ENCODE measurements at places on chromosomes 5 and 9.

DNA sequence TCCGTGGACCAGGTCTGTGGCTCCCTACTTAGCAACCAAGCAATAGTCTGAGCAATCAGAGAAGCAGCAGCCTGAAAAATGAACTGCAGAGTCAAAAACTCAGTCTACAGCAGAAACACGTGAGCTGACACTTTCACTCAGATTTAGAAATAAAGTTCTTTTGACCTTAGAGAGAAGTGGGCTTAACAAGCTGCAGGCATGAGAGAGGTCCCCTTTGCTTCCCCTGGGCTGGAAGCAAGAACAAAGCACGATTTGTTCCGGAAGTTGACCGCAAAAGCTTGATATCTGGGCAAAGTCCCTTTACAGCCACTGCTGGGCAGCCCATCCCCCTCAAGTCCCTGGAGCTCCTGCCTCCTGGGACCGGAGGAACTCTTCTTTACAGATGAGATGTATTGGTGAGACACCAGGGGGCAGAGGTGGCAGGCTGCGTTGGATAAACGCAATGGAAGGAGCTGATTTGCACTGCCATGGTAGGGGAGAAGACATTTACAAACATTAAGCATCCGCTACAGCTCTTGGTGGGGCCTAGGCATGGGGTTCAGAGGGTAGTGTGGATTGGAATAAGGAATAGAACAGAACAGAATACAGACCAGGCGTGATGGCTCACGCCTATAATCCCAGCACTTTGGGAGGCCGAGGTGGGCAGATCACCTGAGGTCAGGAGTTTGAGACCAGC lies 5.8 kb upstream of the SOWAHA start:
- DNase-seq, result no peak

DNA sequence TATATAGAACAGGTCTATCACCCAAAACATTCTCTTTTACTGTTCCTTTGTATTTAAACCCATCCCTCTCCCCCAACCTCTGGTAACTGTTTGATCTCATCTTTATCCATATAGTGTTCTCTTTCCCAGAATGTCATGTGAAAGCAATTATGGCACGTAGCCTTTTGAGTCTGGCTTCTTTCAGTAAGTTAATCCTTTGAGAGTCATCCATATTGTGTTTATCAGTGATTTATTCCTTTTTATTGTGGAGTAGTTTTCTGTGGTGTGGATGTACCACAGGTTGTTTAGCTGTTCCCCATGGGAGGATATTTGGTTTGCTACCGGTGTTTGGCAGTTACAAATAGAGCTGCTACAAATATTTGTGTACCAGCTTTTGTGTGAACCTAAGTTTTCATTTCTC lies 38.0 kb downstream of the HMGXB3 start:
- no peak for DNase-seq

GRCh38 chr9:126527109-126527825 lies 86.5 kb upstream of the LMX1B start:
- DNase-seq, result no peak

GRCh38 chr5:158910782-158911692 lies 188.7 kb downstream of the EBF1 start:
- no peak for DNase-seq

- no peak for DNase-seq
Measured at GRCh38 chr5:39464088-39464487, 39.3 kb upstream of the DAB2 start.

- DNase-seq, result no peak
Measured at GRCh38 chr9:90189306-90189705, 453.3 kb downstream of the DIRAS2 start.

GRCh38 chr5:43515678-43516048 lies 715 bp upstream of the C5orf34 start:
- DNase-seq, result no peak

- no peak for DNase-seq
Measured at GRCh38 chr9:4680750-4681149, 1.4 kb downstream of the CDC37L1 start.

DNA sequence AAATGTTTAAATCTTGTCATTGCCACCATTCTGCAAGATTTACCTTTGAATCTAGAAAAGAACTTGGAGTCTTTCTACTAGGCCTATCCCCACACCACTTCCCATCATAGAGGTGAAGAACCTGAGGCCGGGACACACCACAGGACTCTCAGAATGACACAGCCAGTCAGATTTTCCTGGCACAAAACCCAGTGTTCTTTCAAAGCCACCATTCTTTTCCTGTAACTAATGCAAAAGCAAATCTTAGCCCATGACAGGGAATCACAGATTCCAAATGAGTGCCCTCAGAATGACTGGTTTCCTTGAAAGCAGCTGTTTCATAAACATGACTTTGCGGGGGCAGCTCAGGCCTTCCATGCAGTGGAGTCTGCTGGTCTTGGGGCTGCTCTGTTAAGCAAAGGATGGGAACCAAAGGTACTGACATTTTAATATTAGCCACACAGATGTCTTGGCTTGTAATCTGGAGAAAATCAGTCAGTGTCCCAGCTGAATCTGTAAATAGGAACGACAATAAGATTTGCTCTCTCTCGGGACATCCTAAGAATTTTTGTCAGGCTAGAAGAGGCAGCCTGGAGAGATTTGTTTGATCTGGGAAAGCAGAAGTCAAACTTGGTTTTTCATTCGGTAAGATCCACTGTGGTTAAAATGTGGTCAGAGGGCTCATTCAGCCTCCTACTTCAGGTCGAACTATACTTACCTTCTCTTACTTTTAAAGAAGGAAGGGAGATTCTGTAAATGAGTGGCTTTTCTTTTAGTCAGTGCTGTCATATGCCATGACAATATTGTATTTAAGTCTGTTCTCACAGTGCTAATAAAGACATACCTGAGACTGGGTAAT lies 115.1 kb downstream of the PALM2AKAP2 start:
- no peak for DNase-seq

GRCh38 chr9:94664801-94665200 lies 25.5 kb upstream of the FBP1 start:
- DNase-seq, result no peak

DNA sequence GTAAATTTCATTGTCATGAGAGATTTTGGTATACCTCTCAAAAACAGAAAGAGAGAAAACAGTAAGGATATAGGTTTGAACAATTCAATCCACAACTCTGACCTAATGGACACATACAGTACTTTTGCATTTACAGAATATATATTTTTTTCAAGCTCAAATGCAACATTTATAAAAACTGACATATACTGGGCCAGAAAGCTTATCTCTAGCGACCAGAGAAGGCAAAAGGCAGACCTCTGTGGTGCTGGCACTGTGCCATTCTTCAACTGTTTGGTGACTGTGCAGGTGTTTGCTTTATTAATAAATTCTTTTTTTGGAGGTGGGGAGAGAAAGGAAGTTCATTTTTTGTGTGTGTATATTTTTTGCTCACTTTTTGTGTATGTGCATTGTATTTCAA lies 6.0 kb upstream of the PLAC8L1 start:
- DNase-seq, result no peak

Data from T-helper 1 cell (primary cell).